Inflammatory macrophage (primary cell): ENCODE measurements at places on chromosomes 4 and X.
A peak's percentile ranks its signal among the peaks of the same experiment; 100 is the strongest.

DNA sequence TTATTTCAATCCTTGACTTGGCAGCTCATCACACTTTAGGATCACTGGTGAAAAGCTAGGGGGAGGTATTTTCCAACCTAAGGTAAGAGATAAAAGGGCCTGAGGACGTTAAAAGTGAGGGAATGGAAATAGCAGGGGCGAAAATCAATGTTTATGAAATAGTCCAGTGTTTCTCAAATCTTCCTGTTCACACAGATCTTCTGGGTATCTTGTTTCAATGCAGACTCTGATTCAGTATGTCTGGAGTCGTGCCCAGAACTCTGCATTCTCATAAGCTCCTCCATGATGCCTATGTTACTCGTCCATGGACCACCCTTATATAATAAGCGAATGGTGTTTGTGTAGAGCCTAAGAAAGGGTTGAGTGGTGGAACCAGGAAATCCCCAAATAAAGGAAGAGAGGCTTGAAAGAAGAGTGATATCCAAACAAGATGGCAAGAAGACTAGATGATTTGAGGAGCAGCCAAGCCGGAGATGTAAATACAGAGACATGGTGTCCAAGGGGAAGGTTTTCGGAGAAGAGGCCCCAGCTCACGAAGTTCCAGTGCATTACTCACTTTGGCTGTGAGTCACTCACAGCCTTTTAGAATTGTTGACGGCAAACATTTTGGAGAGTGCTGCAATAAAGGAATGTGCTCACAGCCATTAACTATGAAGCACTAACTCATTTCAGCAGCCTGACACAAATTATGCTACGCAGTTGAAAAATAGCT, 215.6 kb upstream of the PPARGC1A start:
- no peak for DNase-seq

GRCh38 chr4:127782025-127782274, 172 bp upstream of the HSPA4L start:
- DNase-seq, result peak; percentile 82

DNA sequence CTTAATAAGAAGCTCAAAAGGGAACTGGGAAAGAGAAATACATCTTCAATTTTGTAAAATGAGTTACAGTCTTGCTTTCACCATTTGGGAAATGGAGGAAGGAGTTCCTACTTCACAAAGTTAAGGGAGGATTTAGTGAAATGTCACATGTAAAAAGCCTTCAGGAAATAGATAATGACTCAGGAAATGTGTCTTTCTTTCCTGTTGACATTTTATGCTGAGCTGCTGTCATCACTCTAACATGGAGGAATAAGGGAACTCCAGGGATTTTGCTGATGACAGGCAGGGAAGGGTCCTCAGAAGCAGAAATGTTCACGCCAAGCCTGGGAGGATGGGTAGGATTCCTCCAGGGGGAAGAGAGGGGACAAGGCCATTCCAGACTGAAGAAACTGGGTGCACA, 251.1 kb downstream of the USP46 start:
- DNase-seq, result no peak

GRCh38 chr4:161314371-161314770, 849.4 kb downstream of the FSTL5 start:
- DNase-seq, result no peak
